ENCODE measurements at places on chromosomes 7 and 10.
A peak's percentile ranks its signal among the peaks of the same experiment; 100 is the strongest.

DNA sequence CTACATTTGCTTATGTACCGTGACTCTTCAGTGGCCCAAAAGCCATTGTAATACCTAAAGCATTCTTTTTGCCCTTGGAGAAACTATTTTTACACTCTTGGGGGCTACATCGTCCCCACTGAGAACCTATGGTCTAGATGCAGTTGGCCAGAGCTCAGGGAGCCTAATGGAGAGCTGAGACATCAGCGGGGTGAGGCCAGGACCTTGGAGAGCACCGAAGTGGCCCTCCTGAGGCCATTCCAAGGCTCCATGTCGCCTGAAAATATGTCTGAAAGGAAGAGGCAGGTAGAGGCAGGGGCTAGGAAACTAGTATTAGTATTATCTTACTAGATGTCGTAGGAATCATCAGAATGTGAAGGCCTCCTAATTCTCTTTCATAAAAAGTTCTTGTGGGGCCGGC is 4.9 kb downstream of the PKD2L1 start:
- DNase-seq = no peak

- DNase-seq = no peak
These were observed 30.3 kb upstream of the NDST2 start for GRCh38 chr10:73841526-73842285.

- DNase-seq = no peak
These were observed 18.0 kb upstream of the ADRB1 start for GRCh38 chr10:114025611-114026130.

DNA sequence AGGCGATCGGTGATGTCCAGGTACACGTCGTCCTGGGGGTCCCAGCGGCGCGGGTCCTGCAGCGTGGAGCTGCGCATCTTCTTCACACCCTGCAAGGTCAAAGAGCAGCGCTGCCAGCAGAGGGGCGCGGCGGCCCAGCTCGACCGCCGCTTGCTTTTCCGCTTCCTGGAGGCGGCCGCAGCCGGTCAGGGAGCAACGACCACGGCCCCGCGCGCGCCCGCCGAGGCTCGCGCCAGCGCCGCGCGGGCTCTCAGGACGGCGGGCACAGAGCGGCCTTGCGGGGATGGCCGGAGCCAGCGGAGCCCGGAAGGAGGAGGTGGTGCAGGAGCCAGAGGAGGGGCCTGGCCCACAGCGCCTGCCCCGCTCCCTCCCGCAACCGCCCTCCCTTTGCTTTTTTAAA is 76.4 kb upstream of the CDC14C start:
- no peak for DNase-seq

GRCh38 chr10:131820626-131821025 is 80.2 kb upstream of the PPP2R2D start:
- DNase-seq = no peak

DNA sequence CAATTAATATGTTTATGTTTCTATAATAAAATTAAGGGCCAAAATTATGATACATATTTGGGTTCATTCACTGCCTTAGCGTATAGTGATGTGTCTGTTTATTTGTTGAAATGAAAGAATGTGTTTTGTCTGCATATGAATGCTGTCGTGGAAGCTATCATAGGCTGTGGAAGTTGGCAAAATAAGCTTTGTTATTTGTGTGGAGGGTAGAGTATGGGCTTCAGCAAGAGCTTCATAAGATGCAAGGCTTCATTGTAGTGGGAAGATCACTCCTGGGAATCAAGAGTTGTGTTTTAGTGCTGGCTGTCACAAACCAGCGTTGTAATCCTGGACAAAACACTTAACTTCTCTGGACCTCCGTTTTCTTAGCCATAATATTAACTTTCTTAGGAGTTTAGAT is 2.5 kb downstream of the SLK start:
- DNase-seq = no peak

GRCh38 chr10:99534939-99535763 is 2.4 kb downstream of the NKX2-3 start:
- no peak for DNase-seq

DNA sequence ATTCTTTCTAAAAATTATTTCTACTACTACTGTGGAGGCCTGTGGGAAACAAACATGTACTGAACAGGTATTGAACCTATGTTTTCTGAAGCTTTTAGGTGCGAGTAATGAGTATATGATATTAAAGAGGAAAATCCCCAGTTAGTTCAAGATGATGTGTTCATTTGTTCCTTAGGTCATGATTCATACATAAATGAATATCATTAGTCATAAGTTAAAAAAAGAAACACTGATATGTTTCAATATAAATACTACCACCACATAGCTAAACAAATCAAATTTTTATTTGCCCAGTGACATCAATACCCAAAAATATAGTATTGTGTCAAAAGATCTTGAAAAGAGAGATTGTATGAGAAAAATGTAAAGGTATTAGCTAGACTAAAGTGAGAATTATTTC is 210.7 kb upstream of the GNAI1 start:
- no peak for DNase-seq

- no peak for DNase-seq
These were observed 28.3 kb upstream of the PRSS1 start for GRCh38 chr7:142720986-142721385.

- DNase-seq = no peak
These were observed 130.1 kb upstream of the MALRD1 start for GRCh38 chr10:18918532-18918931.

GRCh38 chr10:4136121-4136520 is 351.1 kb upstream of the KLF6 start:
- DNase-seq = peak; percentile 23

DNA sequence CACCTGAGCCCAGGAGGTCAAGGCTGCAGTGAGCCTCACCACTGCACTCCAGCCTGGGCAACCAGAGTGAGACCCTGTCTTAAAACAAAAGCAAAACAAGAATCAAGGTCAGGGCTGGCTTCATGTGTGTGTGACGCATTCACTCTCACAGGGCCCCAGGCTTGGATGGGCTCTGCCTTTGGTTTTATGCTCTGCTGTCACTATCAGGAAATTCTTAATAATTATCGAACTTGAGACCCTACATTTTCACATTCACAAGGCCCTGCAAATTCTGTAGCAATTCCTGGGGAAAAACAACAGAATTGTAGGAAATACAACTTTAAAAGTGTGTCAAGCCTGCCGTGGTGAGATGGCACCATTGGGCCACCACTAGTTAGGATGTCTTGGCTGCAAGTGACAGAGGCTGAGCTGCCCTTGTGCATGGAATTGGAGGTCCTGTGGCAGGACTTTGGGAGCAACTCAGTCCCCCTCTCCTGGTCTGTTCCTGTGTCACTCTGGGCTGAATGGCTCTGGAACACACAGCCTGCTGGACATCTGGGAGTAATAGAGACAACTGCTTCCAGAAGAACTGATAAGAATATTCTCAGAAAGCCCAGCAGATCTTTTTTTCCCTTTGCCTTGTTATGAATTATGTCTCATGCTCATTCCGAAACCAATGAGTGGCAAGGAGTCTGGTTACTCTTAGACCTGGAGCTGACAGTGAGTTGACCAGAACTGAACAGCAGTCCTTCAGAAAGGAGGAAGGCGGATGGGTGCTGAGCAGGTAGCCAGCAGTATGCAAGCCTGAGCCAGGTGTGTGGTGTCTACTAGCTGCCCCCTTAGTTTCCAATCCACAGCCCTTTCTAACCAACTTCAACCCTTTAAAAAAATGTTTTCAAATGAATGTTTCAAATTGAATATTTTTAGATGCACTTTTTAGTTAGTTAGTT is 3.6 kb downstream of the UBE2D4 start:
- DNase-seq = no peak

DNA sequence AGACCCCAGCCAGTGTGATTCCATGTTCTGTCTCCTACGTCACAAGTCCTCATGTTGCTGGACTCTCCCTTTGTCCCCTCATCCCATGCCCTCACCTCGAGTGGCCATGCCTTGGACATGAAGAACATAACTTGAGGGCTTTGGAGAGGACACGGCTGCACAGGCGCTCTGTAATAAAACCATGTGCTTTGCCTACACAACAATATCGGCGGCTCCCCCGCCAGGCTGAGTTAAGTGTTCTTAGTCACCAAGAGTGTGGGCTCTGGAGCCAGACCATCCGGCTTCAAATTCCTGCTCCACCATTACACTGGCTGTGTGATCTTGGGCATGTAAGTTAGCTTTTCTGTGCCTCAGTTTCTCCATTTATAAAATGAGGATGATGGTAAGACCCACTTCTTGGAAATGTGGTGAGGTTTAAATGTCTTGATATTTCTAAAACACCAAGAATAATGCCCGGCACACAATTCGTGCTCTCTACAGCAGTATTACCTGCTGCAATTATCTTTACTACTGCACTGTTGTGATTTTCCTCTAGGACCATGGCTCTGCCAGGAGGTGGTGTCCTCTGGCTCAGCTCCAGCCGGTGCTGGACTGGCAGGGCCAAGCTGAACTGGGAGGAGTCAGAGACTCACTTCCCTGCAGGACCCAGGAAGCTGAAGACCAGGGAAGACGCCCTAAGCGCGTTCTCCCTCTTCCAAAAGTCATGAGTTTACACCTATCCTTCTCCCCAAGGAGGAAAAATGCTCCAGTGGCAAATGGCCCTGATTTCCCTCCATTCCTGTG is 15.7 kb downstream of the SLIT1 start:
- DNase-seq = no peak

DNA sequence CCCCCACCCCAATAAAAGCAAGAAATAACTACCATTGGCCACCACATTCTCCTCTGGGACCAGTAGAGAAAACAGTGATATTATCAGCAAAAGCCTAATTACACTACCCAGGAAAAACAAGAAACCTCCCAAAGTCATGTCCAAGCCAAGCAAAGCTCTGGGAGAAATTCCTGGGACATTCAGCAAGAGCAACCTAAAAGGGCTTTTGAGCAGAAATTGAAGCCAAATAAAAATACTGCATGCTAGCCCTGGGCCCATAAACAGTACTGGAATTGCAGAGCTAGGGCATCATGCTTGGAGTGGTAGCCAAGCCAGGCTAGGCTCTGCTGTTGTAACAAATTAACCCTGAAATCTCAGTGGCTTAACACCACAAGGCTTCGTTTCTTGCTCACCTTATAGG is 347.9 kb downstream of the LRMDA start:
- no peak for DNase-seq

GRCh38 chr7:55019691-55020465 is 1.1 kb downstream of the EGFR start:
- no peak for DNase-seq

DNA sequence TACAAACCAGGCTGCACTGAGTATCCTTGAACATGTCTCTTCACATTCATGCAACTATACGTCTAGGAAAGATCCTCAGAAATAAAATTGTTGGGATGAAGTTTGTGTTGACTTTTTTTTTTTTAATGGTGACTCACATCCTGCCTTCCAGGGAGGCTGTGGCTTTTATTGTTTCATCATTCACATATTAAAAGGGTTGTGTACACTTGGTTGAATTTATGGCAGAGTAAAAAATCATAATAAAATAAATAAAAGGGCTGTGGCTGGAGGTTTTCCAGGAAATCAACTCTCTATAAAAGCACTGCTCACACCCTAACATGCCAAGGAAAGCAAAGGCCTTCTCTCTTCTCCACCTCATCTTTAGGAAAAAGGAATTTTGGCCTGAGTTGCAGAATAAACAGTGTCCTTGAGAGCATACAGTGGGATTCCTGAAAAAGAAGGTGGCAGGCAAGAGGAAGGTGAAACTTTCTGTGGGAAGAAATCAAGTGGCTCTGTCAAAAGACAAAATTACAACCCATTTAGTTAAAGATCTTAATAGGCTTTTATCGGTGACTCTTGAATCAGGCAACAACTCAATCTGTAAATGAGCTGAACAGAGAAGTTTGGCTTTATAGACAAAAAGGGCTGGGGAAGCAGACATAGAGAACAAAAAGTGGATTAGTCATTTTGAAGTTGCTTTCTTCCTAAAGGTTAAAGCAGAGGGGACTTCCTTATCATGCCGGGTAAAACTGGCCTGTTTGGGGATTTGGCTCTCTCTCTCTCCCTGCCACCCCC is 41.6 kb upstream of the FHIP2A start:
- peak; percentile 13 for DNase-seq

DNA sequence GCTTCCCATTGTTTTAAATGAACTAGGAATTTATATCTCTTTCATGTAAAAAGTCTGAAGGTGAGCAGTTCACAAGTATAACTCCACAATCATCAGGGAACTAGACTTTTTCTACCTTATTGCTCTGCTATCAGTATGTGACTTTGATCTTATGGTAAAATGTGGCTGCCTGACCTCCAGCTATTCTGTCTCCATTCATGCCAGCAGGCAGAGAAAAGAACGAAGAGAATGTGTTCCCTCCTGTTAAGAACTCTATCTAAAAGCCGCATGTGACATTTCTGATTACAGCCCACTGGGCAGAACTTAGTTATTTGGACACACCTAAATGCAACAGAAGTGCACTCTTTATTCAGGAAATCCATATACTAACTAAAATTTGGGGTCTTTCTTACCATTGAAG is 102.8 kb upstream of the MBL2 start:
- DNase-seq = no peak

- no peak for DNase-seq
These were observed 36.5 kb downstream of the CALCR start for GRCh38 chr7:93538061-93538460.

- DNase-seq = no peak
These were observed 159.6 kb downstream of the LSM5 start for GRCh38 chr7:32330602-32331001.
